ENCODE measurements at places on chromosomes 3 and 15.

DNA sequence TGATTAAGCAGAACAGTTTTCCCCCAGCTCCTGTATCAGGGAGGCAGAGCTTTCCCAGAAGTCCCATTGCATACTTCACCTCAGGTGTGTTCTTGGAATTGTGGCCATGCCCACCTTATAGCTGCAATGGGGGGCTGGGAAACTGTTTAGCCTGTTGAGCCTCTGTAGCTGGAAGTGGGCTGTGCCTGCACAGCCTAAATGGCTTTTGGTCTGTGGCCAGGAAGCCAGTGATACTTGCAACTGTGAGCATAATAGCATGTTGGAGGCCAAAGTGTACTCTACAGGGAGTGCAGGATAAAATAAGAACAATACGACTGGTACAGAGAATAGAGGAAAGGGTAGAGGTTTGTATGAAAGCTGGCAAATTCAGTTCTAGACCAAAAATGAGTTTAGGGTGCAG, 248.5 kb downstream of the PTPRG start:
- no peak for DNase-seq

- no peak for DNase-seq
These were observed 283.9 kb upstream of the CTNNB1 start for GRCh38 chr3:40915346-40915865.

DNA sequence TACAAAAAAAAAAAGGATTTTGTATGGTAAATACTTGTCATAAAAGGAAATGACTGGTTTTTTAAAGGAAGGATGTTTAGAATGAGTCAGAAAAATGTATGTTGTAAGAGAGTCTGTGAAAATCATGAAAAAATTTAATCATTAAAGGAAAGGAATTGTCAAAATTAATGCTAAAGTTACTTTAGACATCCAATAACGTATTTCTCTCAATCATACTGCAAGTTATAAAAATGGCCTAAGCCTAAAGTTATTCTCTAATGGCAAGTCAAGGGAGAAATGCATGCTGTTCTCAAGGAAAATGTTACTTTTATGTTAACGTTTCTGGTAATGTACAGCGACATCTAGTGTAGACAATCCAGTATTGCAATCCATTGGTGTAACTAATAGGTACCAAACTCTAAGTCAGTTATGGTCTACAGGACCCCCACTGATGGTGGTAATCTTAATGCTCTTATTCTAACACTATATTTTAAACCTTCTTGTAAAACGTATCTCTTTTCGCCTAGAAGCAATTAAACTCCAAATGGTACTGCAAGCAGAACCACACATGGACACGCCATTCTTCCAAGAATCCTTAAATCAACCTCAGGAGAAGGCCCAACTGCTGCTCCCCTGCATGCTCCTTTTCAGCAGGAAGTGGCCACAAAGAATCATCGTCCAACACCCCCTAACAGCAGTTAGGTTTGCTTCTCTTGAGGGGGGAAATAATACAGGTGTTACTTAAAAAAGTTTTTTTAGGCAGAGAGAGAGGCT, 35.2 kb downstream of the NCEH1 start:
- no peak for DNase-seq

DNA sequence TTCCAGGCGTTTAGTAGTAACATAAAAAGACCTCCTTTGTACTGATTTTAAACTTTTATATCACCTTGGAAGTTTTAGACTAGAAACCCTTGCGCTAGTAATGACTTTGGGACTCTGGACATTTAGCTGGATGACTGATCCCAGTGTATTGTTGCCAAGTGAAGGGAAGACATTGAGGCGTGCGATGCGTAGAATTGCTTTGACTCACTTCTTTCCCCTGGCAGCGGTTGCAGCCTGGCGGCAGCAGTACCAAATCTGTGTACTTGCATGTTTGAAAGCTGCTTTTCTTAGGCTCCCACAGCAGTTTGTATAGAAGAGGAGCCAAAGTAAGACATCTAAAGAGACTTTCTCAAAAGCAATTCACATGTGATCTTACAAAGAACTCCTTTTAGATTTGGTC, 151.6 kb downstream of the BBX start:
- DNase-seq: no peak

- DNase-seq: no peak
These were observed 168.6 kb downstream of the SHQ1 start for GRCh38 chr3:72679540-72680198.

DNA sequence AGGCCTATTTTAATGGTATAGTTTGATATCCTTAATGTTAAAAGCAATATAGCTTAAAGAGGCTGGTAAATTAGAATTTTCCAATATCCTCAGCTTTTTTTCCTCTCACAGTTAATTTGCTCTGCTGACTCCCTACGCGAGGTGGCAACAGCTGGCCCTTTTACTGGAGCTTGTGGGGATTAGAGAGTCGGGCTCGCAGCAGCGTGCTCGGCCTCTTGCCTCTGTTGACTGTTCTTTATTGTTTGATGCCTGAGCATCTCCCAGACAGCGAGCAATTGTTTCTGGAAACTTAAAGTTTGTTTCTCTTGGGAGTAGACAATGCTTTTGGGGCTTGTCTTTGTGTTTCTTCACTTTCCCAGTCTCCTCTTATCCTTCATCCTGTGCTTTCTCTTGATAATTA, 80.8 kb downstream of the OPA1 start:
- DNase-seq: no peak

DNA sequence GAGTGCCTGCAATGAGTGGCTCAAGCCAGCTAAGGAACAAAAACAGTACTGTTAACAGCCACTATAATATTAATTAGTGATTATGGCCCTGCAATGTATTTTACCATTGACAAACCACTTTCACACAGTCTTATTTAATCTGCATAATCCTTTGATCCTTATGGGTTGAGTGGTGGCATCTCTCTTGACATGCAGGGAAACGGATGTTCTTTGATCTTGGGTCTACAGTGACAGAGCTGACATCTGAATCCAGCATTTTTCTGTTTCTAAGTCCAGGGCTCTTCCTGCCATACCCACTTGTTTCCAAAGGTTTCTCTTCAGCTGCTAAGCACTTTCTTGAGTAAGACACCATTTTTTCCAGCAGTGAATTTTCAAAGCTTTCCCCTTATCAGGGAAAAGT, 277.7 kb upstream of the ROPN1 start:
- DNase-seq: no peak

DNA sequence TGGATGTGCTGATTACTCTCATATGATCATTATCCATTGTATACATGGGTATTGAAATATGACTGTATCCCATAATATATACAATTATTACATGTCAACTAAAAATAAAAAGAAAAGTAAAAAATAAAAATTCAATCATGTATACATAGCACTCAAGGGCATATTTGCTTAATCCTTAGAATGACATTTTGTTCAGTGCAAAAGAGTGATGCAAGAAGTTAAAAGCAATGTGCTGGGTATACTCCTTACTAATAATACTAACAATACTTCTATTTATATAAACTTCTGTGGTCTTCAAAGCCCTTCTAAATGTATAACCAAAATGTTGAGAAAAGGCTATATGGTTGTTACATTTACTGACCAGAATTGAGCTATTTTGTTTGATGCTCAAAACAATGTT, 23.2 kb upstream of the TM4SF1 start:
- no peak for DNase-seq

DNA sequence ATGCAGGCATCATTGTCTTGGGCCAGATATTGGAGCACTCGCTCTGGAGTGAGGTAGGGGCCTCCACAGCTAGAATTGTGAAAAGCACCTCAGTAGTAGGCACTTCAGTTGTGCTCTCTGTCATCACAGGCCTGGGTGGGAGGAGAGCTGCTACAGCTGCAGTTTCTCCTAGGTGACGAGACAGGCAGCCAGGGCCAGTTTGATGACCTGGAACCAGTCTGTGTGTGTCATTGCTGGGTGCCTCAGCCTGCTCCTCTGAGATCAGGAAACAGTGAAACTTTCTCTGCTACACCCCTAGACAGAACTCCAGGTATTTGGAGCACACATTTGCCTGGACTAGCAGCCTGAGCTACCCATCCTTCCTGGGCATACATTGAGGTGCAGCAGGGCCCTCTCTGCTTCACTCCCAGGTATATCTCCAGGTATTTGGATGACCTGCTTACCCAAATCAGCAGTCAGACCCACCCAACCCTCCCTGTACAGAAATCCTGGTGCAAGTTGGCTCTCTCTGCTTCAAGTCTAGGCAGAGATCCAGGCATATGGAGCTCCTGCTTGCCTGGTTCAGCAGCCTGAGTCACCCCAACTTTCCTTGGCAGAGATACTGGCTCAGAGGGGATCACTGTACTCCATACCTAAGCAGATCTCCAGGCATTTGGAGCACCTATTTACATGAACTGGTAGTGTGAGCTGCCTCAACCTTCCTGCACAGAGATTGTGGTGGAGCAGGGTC, 54.3 kb upstream of the SGO1 start:
- DNase-seq: no peak

DNA sequence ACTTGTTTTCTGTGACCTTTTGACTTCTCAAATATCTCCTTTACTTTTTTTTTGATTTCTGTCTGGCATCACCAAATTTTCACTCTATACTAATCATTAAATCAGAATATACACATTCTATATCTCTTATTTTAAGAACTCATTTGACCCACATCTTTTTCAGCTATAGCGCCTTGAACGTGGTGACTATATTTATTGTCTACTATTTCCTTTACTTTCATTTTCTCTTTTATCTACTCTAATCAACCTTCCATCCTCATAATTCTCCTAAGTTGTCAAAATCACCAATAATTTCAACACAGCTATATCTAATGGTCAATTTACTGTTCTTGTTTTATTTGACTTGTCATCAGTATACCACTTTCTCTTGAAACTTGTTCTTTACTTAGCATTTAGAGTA, 119.0 kb upstream of the CBLB start:
- no peak for DNase-seq

DNA sequence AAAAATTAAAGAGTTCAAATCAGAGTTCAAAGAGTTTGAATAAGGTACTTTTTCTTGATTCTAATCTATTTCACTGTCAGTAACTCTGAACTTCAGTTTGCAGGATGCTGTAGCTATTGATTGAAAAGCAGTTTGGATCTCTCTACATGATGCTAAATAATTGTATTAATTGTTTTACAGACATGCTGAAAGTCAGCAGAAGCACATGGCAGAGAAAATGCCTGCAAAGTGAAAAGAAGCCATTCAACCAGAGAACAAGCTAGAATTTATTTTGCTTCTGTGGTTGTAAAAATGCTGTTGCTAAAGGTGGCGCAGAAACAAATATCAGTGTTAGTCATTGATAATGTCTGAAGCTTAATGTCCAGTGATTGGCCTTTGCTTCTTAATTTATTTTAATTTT, 92.1 kb upstream of the IL12A start:
- DNase-seq: no peak

- no peak for DNase-seq
These were observed 91.5 kb downstream of the ITPR1 start for GRCh38 chr3:4584456-4585249.

- DNase-seq: no peak
These were observed 44.4 kb upstream of the SACM1L start for GRCh38 chr3:45644791-45645201.

GRCh38 chr15:88797663-88798339, 5.4 kb upstream of the ACAN start:
- no peak for DNase-seq

DNA sequence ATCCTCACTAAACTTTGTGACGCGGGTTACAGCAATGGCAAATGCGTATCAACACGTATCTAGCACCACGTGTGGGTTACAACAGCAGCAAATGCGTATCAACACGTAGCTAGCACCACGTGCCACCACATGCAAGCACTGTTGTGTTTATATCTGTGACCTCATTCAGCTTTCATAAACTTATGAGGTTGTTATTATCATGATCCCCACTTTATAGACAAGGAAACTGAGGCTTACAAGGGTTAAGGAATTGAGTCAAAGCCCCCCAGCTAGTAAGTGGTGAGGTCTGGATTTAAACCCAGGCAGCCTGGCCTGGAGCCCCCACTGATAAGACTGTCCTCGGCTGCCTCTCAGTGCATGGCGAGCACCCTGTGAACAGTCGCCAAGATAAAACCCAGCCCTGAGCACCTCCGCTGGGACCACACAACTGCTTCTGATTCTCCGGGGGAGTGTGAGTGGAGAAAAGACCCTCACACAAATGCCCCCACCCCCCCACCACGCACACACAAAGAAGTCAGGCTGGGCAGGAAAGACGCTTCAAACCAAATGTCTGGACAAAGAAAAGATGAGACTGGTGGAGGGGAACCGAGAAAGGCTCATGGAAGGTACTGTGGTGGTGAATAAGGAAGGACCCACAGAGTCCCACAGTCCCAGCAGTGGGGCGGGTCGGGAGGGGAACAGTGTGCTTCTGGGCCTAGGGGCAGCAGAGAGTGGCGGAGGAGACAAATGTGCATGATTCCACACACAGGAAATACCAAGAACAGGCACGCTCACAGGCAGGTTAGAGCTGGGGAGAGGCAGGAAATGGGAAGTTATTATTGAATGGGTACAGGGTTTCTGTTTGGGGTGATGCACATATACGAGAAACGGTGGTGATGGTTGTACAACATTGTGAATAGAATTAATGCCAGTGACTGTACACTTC, 173.4 kb downstream of the XXYLT1 start:
- DNase-seq: peak; percentile 16

DNA sequence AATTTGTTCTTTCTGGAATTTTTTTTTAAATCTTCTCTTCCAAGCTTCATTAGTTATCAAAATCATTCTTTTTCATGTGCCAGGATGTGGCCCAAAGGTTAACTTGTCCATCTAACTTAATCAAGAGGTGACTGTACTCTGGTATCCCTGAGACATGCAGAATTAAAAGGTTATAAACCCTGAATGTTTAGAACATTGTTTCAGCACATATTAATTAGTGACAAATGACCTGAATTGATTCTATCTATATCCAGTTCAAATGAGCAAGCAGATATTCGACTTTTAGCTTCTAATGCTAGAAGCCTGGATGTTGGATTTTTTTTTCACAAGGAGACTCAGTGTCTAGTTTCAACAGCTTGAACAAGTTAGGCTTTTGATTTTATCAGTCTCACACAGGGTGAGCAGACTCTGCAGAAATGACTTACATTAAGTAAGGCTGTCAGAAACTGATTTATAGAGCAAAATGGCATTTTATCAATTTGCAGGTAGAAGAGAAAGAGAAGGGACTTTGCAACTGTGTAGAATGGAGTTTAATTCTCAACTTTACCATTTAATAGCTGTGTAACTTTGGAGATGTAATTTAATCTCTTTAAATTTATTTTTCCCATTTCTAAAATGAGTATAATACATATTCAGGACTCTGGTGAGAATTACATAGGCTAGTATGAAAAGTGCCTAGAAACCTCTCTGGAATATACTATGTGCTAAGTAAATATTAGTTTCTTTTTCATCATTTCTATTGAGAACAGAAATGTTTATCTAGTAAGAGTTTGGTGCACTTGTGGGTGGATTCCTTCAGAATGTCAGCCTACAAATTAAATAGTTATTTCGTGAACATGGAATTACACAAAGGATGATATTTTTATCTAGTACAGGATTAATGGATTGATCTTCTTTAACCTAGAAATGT, 100.0 kb downstream of the ALCAM start:
- DNase-seq: no peak

DNA sequence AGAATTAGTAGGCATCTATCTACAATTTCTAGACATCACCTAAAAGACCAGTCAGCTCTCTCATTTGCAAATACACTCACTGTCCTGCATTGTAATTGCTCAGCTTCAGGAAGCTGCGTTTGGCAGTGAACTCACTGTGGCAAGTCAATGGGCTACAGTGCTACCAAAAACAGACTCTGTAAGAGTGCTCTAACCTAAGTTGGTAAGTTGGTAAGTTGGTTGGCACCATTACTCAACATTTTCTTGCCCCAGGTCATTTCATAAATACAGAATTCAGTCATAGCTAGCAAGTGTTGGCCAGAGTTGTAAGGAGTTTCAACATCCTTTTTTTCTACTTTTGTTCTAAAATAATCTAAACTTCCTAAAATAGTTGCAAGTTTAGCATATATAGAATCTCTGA, 466.3 kb downstream of the NAALADL2 start:
- no peak for DNase-seq
